ENCODE measurements at places on chromosomes 3 and 15.
A peak's percentile ranks its signal among the peaks of the same experiment; 100 is the strongest.

DNA sequence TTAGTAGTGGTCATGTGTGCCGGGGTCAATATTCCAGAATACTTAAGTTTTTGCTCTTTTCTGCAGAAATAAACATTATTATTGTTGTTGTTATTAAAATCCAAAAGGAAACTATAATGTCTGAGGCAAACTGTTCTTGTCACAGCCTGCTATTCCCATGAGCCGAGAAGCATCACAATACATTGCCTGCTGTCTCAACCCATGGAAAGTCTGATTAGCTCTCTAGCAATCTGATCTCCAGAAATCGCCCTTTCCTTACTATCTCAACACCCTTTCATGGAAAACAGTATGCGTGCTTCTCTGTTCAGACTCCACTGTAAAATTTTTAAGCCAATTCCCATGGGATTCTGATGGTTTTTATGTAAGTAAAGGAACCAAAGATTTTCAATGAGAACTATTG, 811.0 kb downstream of the TUSC7 start:
- no peak for DNase-seq

DNA sequence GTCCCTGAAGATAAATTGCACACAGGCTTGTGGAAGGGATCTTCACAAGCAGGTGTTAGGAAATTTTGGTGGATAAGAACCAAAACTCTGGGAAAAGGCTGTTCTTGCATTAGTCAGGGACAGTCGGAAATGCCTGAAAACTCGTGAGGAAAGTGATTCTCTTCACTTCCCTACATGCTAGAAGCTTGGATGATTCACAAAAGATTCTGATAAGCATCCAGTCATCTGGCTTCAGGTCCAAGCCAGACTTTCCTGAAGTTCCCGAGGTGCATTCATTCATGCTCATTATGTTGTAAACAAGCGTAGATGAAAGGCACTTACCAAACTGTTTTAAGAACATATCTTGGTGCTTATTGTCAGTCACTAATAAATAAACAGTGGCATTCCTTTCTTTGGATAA, 1028.7 kb downstream of the NTRK3 start:
- no peak for DNase-seq

GRCh38 chr3:88616413-88616812, 466.7 kb downstream of the C3orf38 start:
- no peak for DNase-seq

DNA sequence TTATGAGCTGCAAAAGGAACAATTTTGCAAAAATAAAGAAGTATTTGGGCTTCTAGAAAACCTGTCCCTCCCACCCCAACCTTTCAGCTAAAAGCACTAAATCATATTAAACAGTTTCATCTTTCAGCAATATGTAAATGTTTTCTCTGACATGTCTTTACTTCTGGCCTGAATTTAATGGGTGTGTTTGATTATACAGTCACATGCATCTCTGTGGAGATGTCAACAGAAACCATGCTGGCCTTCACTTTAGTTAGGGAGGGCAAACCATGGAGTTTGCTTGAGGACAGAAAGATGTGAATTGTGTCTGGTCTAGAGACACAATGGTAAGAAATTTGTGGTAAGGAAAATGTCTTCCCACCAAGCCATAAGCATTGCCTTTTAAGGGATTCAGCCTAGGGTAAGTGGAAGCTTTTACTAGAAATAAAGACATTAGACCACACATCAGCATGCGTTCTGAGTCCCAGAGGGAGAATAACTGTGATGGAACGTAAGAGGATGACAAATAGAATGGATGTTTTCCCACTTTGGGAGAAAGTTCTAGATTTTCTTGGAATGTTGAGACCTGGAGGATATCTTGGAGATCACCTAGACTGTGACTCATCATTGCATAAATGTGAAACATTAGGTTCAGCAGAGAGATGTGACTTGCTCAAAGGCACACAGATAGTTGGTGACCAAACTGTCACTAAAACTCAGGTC, 68.9 kb downstream of the ST8SIA2 start:
- no peak for DNase-seq

GRCh38 chr15:78761891-78762385, 49.3 kb downstream of the ADAMTS7 start:
- DNase-seq = no peak

DNA sequence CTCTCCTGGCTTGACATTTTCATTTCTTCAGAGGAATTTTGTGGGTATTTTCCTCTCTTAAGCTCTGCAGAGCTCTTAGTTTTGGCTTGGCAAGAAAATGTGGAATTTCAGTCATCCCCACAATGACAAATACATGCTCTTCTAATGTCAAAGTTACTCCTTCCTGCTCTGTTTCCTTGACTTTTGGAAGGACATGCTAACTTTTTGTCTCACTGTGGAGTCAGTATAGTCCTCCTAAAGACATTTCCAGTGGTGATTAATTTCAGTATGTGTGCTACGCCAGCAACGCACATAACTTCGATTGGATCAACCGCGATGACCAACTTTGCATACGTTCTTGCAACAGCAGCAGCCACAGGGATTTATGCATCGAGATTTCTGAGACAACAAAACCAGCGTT, 13.3 kb downstream of the EBLN2 start:
- no peak for DNase-seq

DNA sequence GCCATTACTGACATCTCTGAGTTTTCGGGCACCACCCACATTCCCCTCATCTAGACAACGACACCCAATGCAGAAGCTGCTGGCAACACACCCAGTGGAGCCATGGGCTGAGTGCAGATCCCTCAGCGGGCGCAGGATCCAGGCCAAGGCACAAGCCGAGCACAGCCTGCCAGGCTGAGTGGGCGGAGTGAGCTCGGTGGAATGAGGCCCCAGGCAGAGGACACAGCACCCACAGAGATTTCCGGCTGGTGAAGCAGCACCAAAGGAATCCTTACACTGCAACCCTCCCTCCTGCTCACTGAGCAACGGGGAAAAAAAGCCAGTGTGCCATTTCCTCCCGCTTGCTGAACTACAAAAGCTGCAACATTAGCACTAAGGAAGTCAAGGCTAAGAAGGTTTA, 34.3 kb downstream of the ZMAT3 start:
- DNase-seq = peak; percentile 70

- no peak for DNase-seq
These were observed 92.4 kb downstream of the NAALADL2 start for GRCh38 chr3:174951498-174952005.

DNA sequence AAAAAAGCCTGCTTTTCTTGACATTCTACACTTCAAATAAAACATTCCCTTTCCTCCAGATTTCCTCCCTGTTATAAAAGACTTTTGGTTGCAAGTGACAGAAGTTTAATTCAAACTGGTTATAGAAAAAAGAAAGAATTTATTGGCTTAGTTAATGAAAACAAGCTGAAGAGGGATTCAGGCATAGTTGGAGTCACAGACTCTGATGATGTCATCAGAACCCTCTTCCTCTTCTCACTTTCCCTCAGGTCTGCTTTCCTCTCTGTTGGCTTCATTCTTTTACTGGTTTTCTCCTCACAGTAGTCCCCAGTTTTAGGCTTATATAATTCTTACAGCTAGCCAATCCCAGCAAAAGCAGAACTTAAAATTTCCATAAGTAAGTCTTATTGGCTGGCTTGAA, 32.0 kb upstream of the MBNL1 start:
- no peak for DNase-seq

- DNase-seq = no peak
These were observed 295.2 kb upstream of the WNT5A start for GRCh38 chr3:55782351-55782750.

DNA sequence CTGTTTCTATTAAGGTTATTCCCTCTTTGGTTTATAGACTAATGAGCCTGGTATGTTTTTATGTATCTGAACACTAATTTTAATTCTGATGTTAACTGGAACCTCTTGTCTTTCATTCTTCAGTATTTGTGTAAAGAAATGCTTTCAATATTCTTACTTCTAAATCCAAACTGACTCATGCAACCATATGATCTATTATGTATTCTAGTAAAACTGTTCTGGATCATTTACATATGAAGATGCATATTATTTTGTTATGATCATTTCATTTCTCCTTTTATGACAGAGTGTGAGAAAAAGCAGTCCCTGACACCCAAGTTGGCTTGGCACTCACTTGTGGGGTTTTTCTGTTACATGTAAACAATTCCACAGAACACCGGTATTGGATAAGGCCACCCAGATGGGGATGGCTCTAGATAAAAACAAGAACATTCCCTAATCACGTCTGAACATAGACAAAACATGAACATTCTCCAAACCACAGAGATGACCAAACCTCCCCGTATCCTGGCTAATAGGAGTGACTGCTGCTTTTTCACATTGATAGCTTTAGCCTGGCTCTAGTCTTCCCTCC, 72.2 kb upstream of the EPHB3 start:
- no peak for DNase-seq

- DNase-seq = no peak
These were observed 1.1 kb upstream of the RNU6-1 start for GRCh38 chr15:67840749-67841512.

GRCh38 chr3:173584838-173585831, 187.6 kb downstream of the NLGN1 start:
- DNase-seq = no peak

GRCh38 chr3:129890891-129891290, 2.6 kb downstream of the TMCC1 start:
- no peak for DNase-seq

- DNase-seq = no peak
These were observed 625.6 kb downstream of the SI start for GRCh38 chr3:164452707-164453106.

DNA sequence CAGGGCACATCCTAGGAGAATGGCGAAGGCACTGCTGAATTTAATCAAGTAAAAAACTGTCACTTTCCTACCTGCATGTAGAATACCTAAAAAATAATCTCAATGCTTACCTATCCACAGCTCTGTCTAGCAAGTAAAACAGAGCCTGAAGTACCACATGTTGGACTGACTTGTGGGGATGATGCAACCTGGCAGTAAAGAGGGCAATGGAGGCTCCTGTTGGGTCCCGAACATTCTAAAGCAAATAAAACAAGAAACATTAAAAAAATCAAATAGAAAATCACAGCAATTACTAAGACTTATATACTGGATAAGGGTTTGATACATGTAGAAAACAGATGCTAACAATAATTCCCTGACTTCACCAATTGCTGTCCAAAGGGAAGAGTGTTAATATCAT, 56.1 kb downstream of the PTPN9 start:
- no peak for DNase-seq
